Right ventricle myocardium inferior (tissue), 1 donor: ENCODE measurements at places on chromosomes 7 and 10. TPM values are rescaled to one million over a fixed set of nuclear protein-coding genes. Genes with fewer than 3 reads are reported as not detected.

- no peak for DNase-seq
Measured at GRCh38 chr7:67947646-67948045, 951.0 kb downstream of the TYW1 start.

- no peak for DNase-seq
Measured at GRCh38 chr10:21039721-21040120, 142.6 kb upstream of the NEBL start.

DNA sequence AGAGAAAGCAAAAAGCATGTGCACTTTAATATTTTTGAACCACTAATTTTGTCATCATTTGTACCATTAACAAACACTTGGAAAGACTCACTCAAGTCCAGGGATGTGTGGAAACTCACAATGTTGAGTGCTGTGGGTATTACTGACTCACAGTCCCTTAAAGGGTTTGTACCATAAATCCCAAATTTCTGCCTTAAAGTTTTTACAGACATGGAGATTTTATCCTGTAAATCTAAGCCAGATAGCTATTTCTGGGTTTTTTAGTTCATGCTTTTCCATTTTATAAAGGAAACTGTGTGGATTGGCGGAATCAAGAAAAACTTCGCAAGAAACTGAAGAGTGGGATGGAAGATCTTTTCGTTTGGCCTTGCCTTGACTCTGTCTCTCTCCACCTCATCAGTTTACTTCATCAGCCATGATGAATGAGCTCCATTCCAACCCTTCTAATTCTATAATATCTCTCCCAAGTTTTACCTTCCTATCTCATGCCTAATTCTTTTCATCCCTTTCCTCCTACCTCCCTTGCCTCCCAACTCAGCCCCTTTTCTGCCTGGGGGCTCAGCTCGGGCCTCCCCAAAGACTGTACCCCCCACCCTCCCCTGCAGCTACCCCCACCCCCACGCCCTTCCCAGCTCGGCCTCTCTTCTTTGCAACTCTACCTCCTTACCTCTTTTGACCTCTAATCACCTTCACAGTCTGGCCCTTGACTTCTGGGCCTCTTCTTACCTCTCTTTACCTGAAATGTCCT, 218.5 kb upstream of the MKLN1 start:
- DNase-seq: no peak

DNA sequence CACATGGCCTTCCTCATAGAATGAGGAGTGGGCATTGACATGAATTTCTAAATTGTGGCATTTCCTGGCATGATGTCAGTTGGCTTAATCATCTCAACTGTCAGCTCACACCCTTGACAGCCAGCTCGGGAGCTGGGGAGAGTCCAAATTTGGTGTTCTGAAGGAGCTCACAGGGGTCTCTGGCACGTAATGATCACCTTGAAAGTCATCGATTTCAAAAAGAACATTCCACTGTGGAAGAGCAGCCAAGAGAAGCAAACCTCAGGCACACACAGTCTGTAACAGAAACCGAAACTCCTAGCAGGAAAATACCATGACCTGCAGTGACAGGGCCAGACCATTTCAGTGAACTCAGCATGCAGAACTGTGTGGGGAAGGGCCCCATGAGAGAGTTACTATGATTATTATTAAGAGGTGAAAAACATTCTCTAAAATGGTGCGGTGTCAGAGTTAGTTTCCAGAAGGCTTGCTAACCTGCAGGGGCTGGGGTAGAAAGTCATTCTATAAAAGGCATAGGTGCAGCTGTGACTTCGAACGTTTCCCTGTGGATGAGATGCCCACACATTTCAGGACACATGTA, 26.4 kb upstream of the KLF6 start:
- no peak for DNase-seq

DNA sequence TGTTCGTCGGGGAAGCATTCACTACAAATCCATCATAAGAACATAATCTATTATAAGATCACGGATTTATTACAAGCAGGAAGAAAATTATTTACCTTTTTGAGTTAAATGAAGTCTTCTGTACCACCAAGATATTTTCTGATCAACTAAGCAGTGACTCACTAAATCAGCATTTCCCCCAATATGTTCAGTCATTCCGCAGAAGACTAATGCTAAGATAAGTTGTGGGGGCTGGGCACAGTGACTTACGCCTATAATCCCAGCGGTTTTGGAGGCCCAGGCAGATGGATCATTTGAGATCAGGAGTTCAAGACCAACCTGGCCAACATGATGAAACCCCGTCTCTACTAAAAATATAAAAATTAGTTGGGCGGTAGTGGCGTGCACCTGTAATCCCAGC, 144.2 kb upstream of the EGR2 start:
- DNase-seq: no peak

The CCNJ gene
- 2.7 TPM for total RNA-seq

The EGFR gene
- 11.4 TPM for total RNA-seq
